ENCODE measurements at places on chromosomes 4 and X.

- DNase-seq, result no peak
These were observed 9.1 kb downstream of the LONRF3 start for GRCh38 chrX:118983513-118983912.

DNA sequence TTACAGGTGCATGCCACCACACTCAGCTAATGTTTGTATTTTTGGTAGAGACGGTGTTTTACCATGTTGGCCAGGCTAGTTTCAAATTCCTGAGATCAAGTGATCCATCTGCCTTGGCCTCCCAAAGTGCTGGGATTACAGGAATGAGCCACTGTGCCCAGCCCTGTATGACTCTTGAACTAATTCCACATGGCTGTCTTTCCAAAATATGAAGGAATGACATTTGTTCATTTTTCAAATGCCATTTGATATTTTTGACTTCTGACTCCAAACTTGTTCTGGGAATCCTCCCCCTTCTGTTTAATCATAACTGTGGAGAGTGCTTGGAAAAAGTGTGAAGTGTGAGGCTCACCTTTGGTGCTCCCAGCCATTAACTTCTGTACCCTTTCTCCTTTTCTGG, 119.2 kb downstream of the NHS start:
- DNase-seq, result no peak

DNA sequence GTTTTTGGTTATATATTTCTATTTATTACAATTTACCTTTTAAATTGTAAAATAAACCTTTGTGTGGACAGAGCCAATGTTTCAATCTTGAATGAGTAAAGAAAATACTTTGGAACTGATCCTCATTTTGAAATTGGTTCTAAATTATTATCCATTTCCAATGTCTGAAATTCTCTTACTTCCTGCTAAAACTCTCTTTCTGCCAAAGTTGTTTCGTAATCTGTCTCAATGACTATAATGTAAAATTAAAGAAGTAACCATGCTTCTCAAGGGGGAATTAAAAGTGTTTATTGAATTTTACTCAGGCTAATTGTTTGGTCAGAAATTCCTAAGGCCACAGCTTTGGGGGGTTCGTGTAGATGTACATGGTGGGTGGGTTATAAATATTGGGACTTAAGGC, 34.8 kb downstream of the YIPF6 start:
- no peak for DNase-seq

DNA sequence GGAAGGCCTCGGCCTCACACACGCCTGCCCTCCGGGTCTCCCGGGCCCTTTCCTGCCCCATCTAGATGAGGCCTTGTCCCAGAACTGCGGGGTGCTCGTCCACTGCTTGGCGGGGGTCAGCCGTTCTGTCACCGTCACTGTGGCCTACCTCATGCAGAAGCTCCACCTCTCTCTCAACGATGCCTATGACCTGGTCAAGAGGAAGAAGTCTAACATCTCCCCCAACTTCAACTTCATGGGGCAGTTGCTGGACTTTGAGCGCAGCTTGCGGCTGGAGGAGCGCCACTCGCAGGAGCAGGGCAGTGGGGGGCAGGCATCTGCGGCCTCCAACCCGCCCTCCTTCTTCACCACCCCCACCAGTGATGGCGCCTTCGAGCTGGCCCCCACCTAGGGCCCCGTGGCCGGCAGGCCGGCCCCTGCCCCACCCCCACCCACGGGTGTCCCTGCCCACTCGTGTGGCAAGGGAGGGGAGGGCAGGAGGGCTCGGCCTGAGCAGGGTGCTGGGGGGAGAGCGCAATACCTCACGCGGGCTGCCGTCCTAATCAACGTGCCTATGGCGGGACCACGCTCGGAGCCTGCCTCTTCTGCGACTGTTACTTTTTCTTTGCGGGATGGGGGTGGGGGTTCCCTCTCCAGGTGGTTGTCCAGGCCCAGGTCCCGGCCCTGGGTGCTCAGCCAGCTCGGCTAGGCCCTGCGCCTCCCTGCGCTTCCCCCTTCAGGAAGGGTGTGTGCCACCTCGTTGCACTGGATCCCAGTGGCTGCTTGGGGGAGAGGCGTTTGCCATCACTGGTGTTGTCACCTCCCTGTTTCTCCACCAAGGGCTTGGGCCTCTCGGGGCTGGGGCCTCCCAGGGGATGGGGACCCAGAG, 3.1 kb downstream of the DUSP9 start:
- no peak for DNase-seq

- DNase-seq, result no peak
These were observed 97.6 kb upstream of the NKX1-1 start for GRCh38 chr4:1503583-1504471.

DNA sequence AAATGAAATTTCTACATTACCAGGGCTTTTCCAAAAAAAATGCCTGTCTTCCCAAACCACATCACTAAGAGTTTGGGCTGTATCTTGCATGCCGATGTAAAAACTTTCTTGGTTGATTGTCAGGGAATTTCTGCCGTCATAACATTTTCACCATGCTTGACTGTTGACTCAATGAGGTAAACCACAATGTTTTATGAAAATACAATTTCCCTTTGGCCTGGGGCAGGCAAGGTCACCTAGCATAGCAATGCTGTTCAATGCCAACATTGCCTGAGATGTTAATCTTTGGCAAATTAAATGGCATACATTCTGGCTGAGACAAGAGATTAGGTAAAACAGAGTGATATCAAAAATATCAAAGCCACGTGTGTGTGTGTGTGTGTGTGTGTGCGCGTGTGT, 137.1 kb upstream of the TBL1X start:
- DNase-seq, result no peak

DNA sequence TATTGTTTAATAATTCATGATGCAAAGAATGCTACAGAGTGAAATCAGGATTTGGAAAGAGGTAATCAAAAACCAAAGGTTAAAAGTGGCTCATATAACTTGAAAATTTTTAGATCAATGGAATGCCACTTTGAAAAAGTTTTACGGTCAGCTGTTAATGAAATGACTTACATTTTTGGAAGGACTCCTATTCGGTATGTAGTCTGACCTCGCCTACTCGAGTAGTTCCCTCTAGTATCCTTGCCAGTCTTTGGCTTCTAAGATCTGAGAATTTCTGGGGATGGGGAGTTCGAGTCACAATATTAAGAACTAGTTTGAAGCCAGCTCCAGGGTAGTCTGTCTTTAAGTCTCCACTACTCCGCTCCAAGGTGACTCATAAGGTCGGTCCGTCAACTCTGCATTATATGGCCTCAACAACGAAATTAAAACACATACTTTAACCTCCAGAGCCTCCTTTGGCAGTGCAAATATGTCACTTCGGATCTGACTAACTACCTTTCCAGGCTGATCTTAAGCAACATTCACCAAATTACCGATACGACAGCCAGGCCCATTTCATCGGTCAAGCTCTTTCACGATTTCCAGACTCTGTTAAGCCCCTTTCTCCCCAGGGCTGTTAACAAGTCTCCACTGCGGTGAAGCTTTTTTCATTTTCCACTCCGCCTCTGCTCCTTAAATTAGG, 733 bp upstream of the NAA15 start:
- peak; percentile 6 for DNase-seq

GRCh38 chrX:109954333-109954732, 48.6 kb upstream of the TMEM164 start:
- DNase-seq, result no peak

- DNase-seq, result no peak
These were observed 599 bp upstream of the IL2RG start for GRCh38 chrX:71111921-71112431.

GRCh38 chr4:155907556-155907955, 4.1 kb downstream of the TDO2 start:
- no peak for DNase-seq

DNA sequence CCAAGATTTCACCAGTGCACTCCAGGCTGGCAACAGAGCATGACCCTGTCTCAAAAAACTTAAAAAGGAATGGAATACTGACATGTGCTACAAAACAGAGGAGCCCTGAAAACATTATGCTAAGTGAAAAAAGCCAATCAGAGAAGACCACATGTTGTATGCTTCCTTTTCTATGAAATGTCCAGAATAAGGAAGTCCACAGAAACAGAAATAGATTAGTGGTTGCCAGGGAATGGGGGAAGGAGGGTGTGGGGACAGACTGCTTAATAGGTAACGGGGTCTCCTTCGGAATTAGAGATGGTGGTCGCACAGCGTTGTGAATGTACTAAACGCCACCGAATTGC, 30.1 kb upstream of the KIAA0232 start:
- no peak for DNase-seq
